ENCODE measurements at places on chromosomes 1 and 21. TPM values are rescaled to one million over a fixed set of nuclear protein-coding genes. Genes with fewer than 3 reads are reported as not detected.

DENND2C gene
- total RNA-seq, result 0.91 TPM

A3GALT2 gene
- not detected for total RNA-seq

- peak; percentile 29 for DNase-seq
Observed at GRCh38 chr1:239976130-239976968, 115.3 kb upstream of the FMN2 start.

DNA sequence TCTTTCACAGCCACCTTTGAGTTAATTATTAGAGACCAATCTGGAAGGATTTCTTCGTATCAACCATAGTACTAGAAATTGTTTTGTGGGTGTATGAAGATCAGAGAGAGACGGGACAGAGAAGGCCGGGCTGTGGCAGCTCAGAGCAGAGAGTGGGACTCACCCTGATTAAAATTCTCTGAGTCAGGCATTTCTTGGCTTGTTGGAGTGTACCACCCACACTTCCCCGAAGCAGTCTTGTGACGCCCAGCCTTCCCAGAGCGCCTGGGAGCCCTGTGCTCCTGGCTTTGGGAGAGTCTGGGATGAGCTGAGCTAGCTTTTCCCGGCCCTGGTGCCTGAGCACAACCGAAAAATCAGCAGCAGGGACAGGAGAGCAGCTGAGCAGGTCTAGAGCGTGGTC lies 19.4 kb downstream of the PLEKHM2 start:
- no peak for DNase-seq

DNA sequence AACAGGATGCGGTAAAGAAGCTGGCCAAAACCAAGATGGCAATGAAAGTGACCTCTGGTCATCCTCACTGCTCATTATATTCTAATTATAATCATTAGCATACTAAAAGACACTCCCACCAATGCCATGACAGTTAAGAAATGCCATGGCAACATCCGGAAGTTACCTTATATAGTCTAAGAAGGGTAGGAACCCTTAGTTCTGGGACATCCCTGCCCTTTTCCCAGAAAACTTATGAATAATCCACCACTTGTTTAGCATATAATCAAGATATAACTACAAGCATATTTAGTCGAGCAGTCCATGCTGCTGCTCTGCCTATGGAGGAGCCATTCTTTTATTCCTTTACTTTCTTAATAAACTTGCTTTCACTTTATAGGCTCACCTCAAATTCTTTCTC lies 79.8 kb downstream of the DDX20 start:
- no peak for DNase-seq

- DNase-seq, result no peak
Observed at GRCh38 chr1:184145083-184145482, 93.6 kb downstream of the TSEN15 start.

DNA sequence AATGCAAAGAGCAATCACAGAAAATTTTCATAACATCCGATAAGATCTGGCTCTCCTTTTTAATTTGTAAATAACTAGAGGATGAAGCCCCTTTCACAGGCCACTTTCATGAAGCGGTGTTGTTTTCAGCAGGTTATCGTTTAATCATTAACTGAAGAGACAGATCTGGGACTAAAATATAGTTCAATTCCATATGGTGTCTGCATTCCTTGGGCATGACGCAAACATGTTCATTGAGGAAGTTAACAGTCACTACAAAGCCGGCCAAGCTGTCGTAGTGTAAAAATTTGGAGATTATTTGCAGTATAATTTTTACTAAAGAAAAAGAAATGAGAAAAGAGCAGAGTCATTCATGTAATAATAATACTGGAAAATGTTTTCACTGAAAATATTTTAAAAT lies 565.2 kb upstream of the ADAMTS5 start:
- no peak for DNase-seq

GRCh38 chr1:202184750-202185460 lies 8.7 kb upstream of the LGR6 start:
- DNase-seq, result peak; percentile 69

DNA sequence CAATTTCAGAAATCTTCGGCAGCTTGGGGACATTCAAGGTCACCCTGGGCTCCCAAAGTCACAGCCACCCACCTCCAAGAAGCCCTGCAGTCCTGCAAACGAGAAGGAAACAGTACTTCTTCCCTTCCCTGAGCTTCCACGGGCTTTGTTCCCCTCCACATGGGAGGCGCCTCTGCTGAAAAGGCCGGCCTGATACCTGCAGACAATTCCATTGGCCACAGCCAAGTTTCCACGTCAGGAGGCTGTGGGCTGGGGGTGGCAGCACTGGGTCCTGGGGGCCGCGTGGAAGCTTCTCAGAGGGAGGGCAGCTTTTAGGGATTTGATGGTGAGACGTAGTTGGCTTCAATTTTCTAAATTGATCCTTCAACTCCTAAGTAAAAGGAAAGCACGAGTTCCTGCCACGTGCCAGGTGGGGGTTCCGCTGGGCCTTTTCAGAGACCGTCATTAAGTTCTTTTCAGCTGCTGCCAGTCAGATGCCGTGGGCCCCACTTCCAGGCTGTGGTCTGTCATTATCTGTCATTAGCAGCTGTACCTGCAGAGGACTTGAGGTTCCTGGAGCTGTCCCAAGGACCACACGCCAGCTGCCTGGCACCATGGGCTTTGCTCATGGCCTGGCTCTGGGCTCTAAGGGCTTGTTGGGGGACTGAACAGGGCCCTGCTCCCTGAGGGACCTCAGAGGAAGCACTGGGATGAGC lies 98.7 kb downstream of the CRYAA start:
- no peak for DNase-seq

All from activated naive CD8-positive, alpha-beta T cell treated with anti-CD3 and anti-CD28 coated beads for 36 hours (primary cell).